ENCODE measurements at places on chromosomes 2 and 18. TPM values are rescaled to one million over a fixed set of nuclear protein-coding genes. Genes with fewer than 3 reads are reported as not detected.

Gene IL1RL2
- not detected for total RNA-seq

Gene CYBRD1
- 29.8 TPM for total RNA-seq

Gene COL3A1
- 0.15 TPM for total RNA-seq

Gene MDH1B
- 1.1 TPM for total RNA-seq

Gene COL5A2
- total RNA-seq, result 41.6 TPM

Gene CCDC85A
- total RNA-seq, result 0.22 TPM

Gene AP1S3
- 26.3 TPM for total RNA-seq

Gene GRP
- total RNA-seq, result not detected

Gene CFC1
- not detected for total RNA-seq

Gene KCNJ3
- total RNA-seq, result not detected

Gene AGXT
- not detected for total RNA-seq

Gene TWSG1
- total RNA-seq, result 19.9 TPM

Gene GPBAR1
- total RNA-seq, result 0.23 TPM

Gene STAT4
- total RNA-seq, result 3.9 TPM

Gene ZC3H6
- 0.11 TPM for total RNA-seq

Gene HNMT
- 0.96 TPM for total RNA-seq

Gene MYO7B
- 0.29 TPM for total RNA-seq
